ENCODE measurements at places on chromosomes 6 and 20.

GRCh38 chr6:15474196-15474595 is 188.6 kb downstream of the DTNBP1 start:
- DNase-seq: no peak

DNA sequence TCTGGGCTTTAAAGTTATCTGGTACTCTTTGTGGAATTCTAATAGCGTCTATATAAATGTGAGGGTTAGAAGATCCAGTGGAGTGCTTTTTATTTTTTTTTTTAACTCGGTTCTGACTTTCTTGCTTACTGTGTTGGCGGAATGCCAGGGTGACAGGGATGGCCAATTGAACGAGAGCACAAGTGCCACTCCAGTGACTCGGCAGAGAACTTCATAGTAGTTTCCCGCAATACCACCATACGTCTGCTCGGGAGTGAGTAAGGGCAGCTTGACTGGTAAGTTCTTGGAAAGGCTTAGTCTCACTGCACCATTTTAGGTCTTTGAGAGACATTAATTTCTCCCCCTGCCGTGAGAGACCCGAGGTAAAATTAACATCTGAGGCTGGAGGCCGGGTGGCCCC is 49.4 kb upstream of the TULP1 start:
- peak; percentile 52 for DNase-seq

DNA sequence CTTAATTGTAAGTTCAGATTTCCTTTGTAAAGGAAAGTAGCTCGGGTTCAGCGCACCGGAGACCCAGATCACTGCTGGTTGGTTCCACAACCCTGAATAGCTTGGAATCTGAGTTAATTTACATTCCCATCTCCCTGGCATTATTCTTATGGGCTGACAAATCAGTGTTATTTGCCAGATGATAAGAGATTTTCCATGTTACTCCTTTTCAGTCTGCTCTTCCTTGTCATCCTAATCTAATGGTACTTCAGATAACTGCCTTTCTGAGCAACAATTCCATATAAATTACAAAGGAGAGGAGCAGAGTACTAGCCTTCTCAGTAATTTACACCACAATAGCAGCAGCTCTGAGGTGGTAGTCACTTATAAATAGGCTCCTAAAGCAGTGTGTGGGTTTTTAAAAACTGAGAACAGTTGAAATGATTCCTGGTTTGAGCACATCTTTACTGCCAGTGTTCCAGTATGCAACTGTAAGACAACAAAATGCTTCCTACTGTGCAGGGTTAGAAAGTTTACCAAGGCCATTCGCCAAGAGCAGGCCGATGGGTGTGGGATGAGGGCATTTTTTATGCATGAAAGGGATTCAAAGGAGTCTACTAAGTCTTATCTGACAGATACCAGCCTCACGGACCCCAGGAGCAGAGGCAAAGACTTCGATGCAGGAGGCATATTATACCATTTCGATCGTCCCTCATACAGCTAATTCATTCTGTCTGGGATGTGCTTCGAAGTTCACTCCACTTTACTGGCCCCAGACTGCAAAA is 89.7 kb downstream of the NDUFAF5 start:
- DNase-seq: no peak

GRCh38 chr6:132494954-132495353 is 18.0 kb downstream of the STX7 start:
- DNase-seq: no peak

DNA sequence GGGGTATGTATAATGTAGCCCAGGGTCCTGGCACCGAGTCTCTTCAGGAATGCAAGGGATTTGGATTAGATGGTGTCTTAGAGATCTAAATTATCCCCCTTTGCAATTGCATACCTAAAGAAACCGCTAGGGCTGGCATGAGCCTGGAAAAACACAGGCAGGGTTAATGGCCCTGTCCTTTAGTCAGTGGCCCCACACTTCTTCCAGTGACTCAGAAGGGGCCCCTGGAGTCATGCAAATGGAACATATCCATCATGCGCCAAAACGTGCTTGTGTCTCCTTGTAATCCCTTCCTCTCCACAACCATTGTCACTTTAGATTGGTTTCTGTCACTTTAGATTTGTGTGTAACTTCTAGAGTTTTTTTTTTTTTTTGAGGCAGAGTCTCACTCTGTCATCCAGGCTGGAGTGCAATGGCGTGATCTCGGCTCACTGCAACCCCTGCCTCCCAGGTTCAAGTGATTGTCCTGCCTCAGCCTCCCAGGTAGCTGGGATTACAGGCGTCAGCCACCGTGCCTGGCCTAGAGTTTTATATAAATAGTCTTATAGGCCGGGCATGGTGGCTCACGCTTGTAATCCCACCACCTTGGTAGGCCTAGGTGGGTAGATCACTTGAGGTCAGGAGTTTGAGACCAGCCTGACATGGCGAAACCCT is 8.7 kb upstream of the MYBL2 start:
- DNase-seq: peak; percentile 93

DNA sequence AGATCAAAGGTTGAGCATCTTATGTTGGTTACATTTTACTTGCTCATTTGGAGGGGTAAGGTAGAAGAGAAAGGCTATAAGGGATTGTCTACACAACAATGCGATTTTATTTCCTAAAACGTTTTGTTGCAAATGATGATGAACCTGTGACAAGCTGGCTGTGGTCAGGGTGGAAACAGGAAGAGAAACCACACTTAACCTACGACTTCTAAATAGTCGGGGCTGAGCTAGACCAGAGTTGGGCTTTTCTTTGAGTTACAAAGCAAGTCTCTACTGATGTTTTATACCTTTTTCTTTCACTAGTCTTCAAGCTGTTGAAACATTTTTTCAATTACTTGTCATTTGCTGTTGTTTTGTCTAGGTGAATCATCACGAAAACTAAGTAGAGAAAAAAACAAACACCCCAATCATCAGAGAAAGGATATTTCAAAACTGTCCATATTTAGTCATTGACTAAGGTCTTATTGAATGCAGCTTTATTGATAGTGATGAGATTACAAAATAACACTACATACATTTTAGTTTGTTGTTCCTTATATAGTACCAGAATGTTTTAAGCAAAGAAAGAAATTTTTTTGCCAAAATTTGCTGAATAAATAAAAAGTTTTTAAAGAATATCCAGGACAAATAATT is 18.0 kb downstream of the KLHL31 start:
- DNase-seq: no peak

- no peak for DNase-seq
Measured at GRCh38 chr20:62168061-62168460, 14.8 kb upstream of the MTG2 start.

DNA sequence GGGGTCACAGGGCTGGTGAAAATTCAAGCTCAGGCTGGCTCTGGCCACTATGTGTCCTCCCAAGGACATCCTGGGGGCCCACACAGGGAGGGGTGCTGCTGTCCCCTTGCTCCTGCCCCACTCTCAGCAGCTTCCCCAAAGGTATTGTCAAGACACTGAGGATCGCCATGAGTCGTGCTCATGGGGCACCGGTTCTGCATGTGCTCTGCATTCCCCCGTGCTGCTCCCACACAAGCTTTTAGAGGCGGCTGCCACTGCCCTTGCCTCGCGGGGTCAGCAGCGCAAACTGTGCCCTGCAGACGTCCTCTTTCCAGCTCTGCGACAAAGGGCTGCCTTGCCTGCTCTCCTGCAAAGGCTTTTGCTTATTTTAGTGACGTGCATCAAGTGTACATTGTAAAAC is 179.8 kb downstream of the ERMARD start:
- no peak for DNase-seq

- DNase-seq: no peak
Measured at GRCh38 chr6:16909658-16910360, 148.5 kb upstream of the ATXN1 start.

DNA sequence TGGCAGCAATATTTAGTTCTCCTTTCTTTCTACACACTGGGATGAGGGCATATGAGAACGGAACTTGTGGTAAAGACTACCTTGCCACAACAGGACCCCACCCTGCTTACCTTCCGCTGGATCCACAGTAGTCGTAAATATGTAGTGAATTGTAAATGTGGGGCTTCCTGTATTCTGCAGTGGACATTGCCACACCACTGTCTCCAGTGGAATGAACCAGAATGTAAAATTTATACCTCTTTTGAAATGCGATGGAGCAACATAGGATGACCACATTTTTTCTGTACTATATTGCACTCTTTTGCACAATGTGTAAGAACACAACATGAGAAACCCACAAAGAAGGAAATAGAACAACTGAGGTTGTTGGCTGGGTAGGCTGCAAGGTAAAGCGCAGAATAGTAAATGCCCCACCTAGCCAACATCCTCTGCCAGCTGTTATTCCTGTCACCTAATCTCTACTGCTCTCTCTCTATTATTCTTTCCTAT is 16.1 kb upstream of the RIPOR2 start:
- no peak for DNase-seq

GRCh38 chr6:47419621-47420020 is 58.0 kb upstream of the CD2AP start:
- DNase-seq: no peak

DNA sequence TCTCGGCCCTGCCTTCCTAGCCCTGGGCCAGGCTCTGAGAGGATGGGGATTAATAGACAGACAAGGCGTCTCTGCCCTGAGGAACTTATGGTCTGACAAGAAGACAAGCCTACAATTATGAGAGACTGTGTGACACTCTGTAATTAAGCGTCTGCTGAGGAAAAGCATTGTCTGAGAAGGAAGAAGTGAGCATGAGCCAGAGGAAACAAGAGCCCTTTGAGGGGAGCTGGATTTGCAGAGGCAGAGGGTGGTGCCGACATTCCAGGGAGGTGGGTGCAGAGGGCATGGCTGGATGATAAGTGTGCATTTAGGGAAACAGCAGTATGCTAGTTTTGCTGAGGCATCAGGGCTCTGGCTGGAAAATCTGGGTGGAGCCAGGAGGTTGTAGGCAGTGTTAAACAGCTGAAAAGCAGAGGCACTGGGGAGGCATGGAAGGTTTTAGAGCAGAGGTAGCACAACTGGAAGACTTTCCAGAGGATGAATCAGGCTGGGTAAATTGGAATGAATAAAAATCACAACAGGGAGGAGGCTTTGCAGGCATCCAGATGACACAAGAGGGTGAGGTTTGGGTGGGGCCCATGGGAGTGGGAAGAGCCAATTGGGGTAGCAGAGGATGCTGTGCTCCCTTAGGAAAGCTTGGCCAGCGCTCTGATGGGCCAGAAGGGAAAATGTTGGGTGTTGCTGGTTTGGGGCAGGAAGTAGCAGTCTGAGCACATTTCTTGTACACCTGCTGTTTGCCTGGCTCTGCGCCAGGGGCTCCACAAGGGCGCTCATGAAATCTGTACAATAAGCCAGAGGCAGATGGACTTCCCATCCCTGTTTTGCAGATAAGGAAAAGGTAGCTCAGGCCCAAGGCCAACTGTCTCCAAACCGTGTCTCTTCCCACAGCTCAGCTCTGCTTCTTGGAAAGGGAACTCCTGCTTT is 74.0 kb upstream of the MYL9 start:
- DNase-seq: no peak

DNA sequence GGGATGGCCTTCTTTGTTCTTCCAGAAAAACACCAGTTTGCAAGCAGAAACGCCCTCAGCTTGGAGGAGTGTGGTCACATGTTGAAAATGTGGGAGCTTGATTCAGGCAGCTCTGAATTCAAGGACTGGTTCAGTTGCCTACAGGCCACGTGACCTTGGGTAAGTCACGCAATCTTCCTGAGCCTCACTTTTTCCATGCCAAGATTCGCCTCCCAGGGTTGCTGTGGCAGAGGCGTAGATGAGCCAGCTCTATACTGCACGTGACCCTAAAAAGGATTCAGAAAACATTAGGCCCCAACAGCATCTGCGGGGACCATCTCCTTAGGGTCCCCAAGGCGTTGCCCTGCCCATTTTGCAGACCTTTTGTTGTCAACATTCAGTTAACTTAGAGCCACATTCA is 112.0 kb upstream of the SNX9 start:
- DNase-seq: no peak

DNA sequence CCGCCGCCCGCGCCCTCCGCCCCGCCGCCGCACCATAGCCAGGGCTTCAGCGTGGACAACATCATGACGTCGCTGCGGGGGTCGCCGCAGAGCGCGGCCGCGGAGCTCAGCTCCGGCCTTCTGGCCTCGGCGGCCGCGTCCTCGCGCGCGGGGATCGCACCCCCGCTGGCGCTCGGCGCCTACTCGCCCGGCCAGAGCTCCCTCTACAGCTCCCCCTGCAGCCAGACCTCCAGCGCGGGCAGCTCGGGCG is 1.5 kb downstream of the FOXC1 start:
- no peak for DNase-seq

DNA sequence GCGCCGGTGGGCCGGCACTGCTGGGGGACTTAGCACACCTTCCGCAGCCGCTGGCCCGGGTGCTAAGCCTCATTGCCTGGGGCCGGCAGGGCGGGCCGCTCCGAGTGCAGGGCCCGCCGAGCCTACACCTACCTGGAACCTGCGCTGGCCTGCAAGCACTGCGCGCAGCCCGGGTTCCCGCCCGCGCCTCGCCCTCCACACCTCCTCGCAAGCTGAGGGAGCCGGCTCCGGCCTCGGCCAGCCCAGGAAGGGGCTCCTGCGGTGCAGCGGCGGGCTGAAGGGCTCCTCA is 10.7 kb upstream of the MPC1 start:
- no peak for DNase-seq

- DNase-seq: no peak
Measured at GRCh38 chr20:44809380-44810060, 826 bp downstream of the RIMS4 start.

DNA sequence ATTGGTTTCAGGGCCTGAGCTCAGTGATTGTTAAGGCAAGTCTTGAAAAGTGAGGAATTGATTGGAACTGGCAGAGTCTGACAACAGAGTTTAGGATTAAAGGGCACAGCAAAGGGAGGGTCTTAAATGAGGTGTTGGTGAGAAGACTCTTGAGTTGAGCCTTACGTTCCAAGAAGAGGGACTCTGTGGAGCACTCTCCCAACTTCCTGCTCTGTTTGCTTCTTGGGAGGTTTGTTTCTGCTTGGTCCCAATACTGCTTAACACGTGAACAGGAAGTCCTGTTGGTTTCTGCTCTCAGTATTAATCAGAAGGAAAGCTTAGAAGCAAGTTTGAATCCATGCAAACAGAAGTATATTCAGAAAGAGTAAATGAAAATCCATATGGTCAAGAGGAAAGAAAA is 15.6 kb upstream of the SYNDIG1 start:
- DNase-seq: no peak

GRCh38 chr6:2534406-2535042 is 216.2 kb downstream of the MYLK4 start:
- DNase-seq: no peak

DNA sequence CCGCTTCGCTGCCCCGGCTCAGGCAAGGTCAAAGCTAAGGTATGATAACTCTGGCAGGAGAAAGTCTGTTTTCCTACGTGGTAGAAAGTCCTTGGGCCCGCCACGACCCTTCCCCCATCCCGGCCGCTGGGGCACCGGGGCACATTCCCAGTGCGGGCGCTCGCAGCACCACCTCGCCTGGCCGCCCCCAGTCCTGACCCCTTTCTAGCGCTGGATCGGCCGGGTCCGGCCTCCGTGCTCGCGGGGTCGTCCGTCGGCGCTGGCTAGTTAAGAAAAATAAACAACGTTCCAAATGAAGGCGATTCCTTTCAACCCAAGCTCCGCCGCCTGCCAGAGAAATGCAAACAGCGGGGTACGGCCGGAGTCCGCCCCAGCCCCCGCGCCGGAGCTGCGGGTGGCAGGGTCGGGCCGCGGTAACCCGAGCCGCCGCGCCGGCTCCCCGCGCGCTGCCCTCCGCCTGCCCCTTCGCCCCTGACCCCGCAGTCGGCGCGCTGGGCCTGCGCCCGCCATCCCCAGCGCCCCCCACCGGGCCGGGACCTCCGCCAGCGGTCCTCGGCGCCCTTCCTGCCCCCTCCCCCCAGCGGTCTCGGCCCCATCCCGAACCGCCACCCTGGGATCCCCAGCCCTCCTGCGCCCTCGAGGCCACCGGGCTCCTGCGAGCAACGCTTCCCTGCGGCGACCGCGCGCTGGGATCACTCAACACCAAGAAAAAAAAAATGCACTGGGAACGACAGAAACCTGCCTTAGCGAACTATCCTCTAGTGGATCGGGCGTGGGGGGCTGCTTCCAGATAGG is 37.6 kb downstream of the NCR2 start:
- no peak for DNase-seq
